T-helper 2 cell (primary cell): ENCODE measurements at places on chromosomes 11 and 22.

GRCh38 chr11:76074148-76075095, 131.9 kb downstream of the WNT11 start:
- DNase-seq = no peak

- DNase-seq = no peak
Observed at GRCh38 chr22:37462983-37463382, 23.2 kb downstream of the MFNG start.

DNA sequence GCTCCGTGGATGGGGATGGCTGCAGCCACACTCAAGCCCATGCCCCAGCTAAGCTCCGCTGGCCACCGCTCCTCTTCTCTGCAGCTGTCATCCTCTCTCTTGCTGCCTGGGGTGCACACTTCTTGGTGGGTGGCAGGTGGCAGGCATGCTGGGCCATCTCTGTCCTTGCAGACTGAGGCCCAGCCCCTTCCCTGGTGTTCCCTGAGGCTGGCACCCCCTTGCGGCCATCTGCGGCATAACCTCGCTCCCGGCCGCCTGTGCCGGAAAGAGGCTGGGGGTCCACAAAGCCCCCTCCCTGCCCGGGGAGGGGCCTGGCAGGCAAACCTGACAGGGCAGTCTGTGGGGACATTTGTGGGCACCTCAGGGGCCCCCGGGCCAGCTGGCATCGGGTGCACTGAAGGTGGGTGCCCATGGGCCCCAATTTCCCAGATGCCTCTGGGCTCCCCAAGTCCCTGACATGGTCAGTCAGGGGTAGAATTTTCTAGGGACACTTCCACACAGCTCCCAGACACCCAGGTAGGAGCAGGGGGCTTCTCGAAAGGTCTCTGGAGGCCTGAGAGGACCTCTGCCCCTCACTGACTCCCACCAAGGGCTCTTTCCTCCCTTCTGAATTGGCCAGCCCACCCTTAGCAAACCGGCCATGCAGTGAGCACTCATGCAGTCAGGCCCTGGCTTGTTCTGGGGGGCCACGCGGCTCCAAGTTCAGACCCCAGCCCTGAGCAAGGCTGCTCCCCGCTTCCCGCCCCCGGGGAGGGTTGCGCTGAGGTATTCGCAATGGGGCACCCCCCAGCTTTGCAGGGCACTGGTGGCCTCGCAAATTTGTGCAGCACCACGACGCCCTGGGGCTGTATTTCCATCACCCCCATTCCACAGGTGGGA, 23.5 kb upstream of the TH start:
- DNase-seq = peak; percentile 22

DNA sequence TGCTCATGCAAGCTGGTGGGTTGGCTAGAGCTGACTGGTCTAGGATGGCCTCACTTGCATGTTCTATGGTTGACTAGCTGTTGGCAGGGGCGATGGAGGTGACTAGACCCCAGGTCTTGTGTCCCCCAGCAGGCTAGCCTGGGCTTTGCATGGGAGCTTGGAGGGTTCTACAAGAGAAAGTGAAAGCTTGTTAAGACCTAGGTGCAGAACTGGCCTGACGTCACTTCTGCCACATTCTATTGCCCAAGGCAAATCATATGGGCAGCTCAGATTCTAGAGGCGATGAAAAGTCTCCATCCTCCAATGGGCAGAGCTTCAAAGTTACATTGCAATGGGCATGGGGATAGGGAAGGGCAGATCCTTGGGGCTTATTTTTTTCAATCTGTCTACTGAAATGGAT, 170.9 kb downstream of the MIAT start:
- no peak for DNase-seq

DNA sequence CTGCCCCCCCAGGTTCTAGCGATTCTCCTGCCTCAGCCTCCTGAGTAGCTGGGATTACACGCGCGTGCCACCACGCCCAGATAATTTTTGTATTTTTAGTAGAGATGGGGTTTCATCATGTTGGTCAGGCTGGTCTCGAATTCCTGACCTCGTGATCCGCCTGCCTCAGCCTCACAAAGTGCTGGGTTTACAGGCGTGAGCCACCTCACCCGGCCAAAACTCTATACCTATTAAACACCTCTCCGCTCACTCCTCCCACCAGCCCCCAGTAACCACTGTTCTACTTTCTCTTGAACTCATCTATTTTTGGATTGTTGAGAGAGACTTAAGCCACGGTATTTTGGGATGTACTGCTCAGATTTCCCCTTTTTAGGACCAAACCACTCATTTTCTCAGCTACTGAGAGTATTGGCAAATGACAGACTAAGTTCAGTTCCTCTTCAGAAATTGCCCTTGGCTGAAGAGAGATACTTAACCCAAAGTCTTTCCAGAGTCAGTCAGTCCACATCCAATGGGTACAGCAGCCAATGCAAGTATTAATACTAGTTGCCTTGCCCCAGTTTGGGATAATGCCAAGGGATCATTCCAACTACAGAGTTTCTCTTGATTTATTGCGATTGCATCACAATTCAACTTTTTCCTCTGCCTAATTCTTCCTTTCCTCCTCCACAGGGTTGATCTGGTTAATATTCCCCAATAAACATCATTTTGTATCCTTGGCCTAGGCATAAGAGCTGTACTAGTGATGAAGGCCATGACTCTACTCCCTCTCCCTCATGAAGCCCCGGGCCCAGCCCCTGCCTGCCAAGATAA, 36.8 kb upstream of the CSTF3 start:
- no peak for DNase-seq

DNA sequence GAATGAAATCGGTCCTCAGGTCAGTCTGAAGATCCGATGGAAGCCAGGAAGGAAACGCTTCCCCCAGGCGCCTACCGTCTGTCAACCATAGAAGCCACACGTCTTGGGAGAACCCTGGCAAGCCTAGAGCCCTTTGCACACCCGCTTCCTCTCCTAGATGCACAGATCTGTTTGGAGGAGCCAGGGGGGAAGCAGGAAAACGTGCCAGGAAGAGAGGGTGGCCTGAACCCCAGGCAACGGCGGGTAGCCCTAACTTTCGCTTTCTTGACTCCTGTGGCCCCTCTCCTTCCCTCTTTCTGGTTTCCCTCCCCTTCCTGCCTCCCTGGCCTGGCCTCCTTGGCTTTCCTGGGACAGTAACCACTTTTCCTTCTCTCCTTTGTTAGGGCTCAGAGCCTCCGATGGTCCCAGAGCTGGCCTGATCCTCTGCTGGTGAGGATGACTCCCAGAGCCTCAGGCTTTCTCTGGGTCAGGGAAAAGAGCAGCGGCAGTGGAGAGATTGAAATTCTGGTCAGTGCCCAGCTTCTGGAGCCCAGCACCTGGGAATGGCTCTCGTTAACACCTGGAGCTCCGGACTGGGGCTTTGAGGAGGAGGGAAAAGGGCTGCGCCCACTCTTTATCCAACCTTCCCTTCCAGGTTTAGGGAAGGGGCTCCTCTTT, 2.1 kb downstream of the FXYD6 start:
- no peak for DNase-seq

DNA sequence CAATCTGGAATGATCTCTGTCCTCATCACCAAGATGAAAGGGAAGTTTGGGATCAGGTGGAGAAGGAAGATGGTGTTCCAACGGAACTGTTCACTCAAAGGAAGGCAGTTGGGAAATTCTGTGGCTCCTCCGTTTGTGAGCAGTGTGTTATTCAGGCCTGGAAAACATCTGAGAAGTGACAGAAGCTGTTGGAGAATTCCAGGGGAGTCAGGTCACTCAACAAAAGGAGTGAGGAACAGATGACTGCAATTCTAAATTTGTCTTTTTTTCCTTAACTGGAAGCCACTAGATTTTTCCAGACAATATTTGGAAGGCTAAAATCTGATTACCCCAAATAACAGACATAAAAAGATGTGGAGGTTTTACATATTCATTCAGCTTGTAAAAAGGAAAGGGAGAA, 107.8 kb downstream of the CD44 start:
- no peak for DNase-seq

GRCh38 chr11:76637491-76638269, 32.9 kb downstream of the LRRC32 start:
- no peak for DNase-seq

- DNase-seq = no peak
Observed at GRCh38 chr11:64120951-64121569, 44.9 kb downstream of the MACROD1 start.

GRCh38 chr11:11498195-11498594, 123.6 kb downstream of the GALNT18 start:
- DNase-seq = no peak

GRCh38 chr22:26513838-26514237, 1.6 kb upstream of the TFIP11 start:
- no peak for DNase-seq

- no peak for DNase-seq
Observed at GRCh38 chr22:43628250-43628649, 183.9 kb downstream of the EFCAB6 start.

DNA sequence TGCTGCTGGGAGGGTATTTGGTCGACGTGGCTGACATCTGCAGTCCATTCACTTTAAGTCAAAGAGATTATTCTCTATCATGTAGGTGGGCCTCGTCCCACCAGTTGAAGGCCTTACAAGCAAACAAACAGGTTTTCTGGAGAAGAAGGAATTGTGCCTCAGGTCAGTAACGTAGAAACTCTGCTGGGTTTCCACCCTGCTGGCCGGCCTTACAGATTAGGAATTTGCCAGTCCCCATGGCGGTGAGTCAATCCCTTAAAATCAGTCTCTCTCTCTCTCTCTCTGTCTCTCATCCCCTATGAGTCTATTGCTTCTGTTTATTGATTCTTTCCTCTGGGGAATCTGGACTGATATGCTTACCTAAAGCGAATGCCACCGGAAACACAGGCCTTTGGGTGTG, 75.4 kb upstream of the FGF3 start:
- DNase-seq = no peak

- peak; percentile 27 for DNase-seq
Observed at GRCh38 chr11:19769820-19770219, 57.2 kb downstream of the NAV2 start.

- DNase-seq = no peak
Observed at GRCh38 chr11:33772870-33773269, 1.4 kb downstream of the FBXO3 start.

DNA sequence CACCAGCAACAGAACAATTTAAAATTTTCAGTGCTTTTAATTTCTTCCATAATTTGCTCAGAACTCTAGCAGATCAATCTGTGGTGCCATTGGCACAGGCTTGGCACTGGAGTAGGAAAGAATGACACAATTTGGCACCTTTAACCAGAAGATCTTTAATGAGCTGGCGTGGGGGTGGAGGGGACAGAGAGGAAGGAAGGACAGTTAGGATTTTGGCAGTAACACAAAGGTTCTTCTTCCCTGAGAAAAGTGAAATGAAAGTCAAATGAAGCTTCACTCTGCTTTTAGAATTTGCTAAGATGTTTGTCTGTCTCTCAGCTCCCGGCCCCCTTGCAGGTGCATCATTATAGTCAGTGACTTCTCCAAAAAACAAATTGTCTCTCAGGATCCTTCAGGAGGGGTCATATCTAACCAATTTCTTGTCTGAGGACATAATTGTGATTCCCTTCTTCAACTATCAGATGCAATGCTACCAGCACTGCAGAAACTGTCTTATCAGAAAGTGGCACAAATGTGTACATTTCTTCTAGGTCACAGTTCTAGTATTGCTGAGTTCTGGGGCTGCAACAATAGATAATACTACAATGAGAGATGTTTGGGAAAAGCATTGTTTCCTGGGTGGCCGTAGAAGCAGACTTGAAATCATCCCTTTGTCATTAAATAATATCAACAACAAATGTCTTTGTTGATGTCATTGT, 66.8 kb downstream of the CSTPP1 start:
- DNase-seq = no peak

DNA sequence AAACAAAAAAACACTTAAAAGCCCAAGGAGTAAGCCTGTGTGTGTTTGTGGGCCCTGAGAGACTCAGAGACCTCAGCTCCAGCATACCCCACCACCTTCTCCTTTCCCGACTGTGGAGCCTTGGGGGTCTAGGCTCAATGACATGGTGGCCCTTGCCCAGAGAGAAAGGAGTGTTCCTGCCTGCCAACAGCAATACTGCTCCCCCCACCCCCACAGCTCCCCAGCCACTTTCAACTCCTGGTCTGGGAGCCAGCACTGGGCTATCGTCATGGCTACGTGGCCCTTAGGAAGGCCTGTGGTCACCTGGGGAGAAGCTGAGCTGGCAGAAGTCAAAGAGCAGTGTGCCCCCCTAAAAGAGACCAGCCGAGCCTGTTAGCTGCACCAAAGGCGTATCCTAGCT, 2.6 kb downstream of the PPP1R14B start:
- DNase-seq = no peak

- DNase-seq = no peak
Observed at GRCh38 chr11:102615077-102615893, 9.8 kb downstream of the MMP20 start.

DNA sequence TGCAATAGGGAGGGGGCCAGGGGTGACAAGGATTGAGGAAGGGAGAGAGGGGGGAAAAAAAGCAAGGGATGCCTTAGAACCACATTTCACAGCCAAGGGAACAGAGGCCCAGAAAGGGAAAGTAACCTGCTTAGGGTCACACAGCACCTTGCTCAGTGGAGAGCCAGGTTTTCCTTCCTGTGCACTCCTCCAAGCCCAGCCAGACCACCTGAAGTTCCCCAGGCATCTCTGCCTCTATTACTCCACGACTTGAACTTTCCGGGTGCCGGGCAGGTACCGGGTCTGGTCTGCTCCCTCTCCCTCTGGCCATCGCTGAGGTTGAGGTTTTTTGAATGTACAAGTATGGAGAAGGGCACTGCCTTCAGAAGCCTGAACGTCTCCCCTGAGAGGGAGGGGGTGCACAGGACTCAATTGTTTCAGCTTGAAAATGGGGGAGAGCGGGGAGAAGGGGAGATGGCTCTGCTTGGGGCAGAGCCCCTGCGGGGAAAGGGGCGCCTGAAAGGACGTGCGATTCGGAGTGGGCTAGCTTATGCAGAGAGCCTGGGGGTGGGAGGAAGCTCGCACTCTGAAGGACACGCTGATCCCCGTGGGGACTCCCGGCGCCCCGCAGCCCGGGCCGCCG, 516 bp upstream of the SERPINH1 start:
- DNase-seq = no peak

- DNase-seq = no peak
Observed at GRCh38 chr11:61832754-61833153, 4.7 kb downstream of the FADS2 start.
